ENCODE measurements at places on chromosomes 5 and 9.
A peak's percentile ranks its signal among the peaks of the same experiment; 100 is the strongest.

- no peak for DNase-seq
Measured at GRCh38 chr5:94771742-94772141, 153.3 kb downstream of the SLF1 start.

GRCh38 chr5:34597034-34598027 is 58.8 kb upstream of the RAI14 start:
- DNase-seq = no peak

DNA sequence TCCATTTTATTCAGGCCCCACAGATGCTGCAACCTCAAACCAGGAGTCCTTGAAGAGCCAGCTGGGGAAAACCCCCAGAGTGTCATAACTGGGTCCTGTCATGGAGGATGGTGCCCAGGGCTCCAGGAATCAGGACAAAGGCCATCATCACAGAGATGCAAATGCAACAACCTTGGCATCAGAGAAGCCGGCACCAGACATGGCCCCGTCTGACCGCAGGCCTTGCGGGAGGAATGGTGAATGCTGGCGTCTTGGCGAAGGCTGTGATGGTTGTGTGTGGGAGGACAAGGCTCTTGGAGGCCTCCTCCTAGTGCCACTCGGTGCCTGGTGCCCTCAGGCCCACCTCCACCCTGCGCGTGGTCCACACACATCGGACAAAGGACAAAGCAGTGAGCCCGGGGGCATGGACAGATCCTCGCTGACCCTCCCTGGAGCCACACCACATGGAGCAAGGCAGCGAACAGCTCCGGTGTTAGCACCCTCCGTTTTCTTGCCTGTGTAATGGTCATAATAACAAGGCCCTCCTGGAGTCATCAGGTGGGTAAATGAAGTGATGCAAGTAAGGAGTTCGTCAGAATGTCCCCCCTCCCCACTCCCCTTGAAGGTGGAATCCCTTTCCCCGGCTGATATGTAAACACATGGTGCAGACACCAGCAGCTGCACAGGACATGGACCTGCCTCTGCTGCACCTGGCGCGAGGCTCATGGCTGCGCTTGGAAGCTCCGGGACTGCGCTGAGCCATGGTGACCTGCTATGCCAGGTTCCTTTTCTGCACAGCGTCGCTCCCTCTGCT is 380.7 kb downstream of the IRX2 start:
- no peak for DNase-seq

- DNase-seq = no peak
Measured at GRCh38 chr5:123845356-123846100, 333.6 kb downstream of the CSNK1G3 start.

- DNase-seq = no peak
Measured at GRCh38 chr9:38043931-38044623, 24.9 kb downstream of the SHB start.

DNA sequence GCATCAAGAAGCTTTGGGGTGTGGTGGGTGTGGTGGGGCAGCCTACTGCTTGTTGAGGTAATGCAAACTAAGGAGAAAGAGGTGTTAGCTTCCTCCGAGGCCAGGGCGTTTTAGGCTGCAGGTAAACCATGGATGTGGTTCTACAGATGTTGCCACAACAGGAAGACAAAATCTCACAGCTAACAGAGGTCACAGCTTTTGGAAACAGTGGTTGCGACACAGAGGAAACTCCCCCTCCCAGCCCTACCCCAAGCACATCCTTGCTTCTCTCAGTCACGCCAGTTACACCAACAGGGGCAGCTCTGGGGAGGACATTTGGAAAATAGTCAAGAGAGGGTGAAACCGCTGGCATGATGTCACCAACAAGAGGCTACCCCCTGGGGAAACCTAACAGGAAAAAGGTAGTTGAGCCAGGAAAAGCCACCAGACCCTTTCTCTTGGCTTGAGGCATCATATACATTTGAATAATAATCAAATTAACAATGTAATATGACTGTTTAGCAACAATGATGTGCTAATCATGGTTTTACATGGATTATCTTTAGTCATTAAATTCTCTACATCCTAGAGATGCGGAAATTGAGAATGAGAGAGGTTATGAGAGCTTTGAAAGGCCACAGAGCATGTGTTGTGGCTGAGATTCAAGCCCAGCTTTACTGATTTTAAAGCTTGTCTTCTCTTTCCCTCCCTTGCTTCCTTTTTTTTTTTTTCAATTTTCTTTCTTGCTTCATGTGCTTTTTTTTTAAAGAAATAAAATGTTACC is 82.2 kb upstream of the IL12B start:
- no peak for DNase-seq

DNA sequence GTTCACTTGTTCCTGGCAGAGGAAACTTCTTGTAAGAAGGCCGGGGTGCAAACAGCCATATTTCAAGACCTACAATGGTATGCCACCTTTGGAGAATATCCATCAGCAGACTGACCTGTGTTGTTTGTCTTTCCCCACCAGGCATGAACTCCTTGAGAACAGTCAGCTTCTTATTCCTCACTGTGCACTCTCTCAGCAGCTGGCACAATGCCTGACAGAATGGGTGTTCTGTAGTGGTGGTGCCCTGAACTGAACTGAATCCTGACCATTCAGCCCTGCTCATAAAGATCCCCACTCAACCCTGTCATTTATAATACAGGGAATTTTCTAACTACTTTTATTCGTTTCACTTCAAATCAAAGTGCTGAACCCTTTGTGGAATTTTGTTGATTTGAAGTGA is 206.9 kb downstream of the COX7C start:
- no peak for DNase-seq

- DNase-seq = peak; percentile 54
Measured at GRCh38 chr5:145854651-145855258, 18.1 kb downstream of the GRXCR2 start.

DNA sequence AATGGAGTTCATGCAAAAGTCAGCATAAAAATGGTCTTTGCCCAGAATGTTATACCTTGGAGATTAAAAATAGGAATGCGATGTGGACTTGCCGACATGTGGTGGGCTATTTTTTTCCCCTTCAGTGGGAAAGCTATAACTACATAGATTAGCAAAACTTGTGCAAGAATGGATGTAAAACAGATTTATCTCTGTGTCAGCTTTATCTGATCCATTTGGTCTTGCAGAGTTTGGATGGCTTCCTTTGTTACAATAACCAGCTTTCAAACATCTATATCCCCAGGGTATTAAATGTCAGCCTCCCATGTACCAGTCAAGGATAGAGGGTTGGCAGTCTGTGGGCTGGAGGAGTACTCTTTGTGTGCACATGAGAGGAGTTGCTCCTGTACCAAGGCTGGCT is 284.9 kb downstream of the TMEM38B start:
- DNase-seq = no peak

DNA sequence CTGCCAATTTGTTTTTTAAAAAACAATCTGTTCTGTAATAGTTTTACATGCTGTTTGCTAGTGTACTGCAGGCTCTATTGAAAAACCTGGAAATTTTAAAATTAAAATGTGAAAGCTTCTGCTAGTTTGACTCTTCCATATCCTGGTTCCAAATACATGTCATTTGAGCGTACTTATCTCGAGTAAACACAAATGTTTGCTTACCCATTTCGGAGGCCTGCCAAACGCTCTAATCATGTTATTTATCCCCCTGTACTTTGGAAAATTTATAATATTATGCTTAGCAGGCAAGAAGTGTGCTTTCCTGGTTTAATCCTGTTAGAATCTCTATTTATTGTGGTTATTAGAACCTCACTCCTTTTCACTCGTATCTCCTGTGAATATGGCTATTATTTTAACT is 476.8 kb upstream of the CYLC2 start:
- DNase-seq = no peak

DNA sequence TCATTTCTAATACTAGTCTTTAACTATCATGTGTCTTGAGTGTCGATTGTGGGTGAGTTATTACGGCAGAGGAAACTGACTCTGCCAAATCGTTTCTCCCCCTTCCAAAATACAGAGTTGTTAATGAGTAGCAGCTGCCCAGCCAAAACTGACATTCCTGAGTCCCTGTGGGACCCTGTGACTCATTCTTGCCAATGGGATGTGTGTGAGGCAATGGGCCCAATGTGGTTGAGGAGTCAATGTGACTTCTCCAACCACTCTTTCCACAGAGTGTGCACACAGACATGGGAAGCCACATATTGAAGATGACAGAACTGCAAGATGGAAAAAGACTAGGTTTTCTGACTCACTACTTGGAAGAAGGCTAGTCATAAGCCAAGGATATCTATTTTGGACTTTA is 434.7 kb downstream of the DTWD2 start:
- peak; percentile 98 for DNase-seq

- DNase-seq = peak; percentile 40
Measured at GRCh38 chr9:15157381-15157780, 149.6 kb downstream of the TTC39B start.

DNA sequence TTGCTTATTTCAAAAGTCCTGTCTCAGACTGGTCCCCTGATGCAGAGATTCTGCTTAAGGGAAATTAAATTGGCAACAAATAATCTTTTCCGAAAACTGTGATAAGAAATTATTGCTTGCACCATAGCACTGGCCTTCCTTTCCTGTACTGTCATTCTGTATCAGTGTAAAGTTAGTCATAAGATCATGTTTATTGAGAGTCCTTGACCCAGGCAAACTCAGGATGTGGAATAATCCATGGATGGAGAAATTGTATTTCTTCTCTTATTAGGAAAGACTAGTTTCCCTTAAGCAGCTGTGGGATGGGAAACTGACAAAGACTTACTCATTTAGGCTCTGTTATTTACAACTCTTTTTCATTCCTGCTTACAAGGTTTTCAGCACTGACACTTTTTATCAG is 83.0 kb upstream of the RANBP6 start:
- no peak for DNase-seq

DNA sequence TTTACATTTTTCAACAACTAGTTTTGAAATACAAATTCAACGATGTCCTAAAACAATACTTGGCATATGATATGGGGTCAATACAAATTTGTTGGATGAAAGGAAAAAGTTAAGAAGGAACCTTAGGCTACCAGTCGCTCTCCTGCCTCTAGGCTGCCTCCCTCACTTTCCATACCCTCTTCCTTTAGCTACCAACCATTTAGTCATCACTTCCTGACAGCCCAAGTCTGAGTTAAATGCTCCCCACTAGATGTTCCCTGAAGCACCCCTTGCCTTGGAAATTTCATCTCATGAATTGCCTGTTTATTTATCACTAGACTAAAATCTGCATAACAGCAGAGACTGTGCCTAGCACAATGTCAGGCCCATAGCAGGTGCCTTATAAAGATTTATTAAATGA is 2.7 kb upstream of the LARS1 start:
- DNase-seq = no peak

Measured in skeletal muscle cell (primary cell).